ENCODE measurements at places on chromosomes 4 and X.

DNA sequence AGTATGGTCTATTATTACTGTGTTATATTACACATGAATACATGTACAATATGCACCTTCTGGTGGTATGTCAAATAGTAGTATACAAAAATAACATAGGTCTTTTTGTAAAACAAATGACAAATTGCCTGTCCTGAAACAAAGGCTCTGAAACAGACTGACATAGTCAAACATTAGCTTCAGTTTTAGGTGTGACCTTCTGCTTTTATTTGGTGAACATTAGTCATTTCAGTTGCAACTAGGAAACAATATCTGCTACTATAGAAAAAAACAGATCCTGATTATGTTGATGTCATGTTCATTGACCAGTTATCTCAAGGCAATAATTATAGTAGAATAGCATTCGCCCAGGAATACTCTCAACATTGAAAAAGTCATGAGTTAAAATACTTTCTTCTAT lies 123.0 kb downstream of the CHRNA9 start:
- DNase-seq, result no peak

- no peak for DNase-seq
Observed at GRCh38 chr4:85928775-85929591, 430.9 kb downstream of the MAPK10 start.

DNA sequence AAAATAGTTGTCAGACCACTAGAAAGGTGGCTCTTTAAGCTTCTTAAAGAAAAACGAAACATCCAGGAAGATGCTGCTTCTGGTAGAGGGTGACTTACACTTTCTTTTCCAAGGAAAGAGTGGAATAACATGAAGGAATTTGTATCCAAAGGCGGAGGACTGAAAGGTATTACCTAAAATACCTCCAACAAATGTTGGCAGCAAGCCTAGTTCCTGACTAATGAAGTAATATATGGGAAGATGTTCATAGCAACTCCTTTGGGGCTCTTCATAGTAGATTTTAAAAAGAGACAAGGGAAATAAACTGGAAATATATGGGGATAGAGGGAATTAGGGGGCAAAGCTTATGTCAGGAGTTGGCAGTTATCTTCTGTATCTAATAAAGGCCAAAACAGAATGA lies 116.2 kb downstream of the AASDH start:
- no peak for DNase-seq

DNA sequence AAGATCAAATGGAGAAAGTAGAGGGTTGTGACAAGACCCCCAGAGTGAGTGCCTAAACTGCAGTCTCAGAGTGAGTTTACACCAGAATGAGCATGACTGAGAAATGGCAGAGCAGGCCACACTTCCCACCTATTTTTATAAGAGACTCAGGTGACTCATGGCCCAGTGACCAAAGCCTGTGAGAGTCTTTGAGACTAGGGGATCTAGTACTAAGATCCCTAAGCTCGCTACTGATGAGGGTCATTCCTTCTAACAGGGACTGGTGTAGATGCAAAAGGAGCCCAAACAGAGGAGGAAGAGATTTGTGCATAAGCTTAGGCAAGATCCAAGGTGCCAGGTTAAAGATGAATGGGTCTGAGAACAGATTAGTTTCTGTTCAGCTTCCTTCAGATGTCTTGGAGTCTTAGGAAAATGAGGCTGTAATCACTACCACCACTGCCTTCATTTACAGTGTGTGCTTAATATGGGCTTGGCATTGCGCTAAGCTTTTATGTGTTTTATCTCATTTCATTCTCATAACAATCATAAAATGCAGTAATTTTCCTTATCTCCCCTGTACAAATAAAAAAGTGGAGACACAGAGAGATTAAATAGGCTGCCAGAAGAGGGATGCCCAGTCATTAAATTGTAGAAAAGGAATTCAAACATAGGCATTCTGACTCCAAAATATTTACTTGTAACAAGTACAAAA lies 62.8 kb downstream of the RWDD4 start:
- no peak for DNase-seq

GRCh38 chrX:136523770-136524169 lies 8.2 kb upstream of the VGLL1 start:
- no peak for DNase-seq
